ENCODE measurements at places on chromosomes 2 and 18. TPM values are rescaled to one million over a fixed set of nuclear protein-coding genes. Genes with fewer than 3 reads are reported as not detected.
A peak's percentile ranks its signal among the peaks of the same experiment; 100 is the strongest.

DNA sequence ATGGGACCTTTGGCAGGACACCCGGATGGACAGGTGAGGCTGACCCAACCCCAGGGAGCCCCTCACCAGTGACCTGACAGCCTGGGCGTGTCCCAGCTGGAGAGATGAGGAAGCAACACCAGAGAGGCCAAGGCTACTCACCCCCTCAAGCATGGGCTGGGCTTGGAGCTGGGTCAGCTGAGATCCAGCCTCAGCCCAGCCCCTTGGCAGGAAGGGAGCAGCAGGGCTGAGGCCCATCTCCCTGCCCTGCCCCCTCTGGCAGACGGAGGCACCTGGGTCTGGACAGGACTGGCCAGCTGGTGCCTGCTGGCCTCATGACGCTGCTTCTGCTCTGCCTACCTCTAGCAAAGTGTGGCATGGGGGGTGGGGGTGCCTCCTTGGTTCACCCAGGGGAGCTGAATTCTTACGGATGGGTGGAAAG lies 37.8 kb downstream of the HS6ST1 start:
- peak; percentile 82 for DNase-seq

GRCh38 chr2:11758187-11758586 lies 11.8 kb downstream of the LPIN1 start:
- DNase-seq: no peak

The GAL3ST2 gene
- 0.29 TPM for total RNA-seq

The CENPO gene
- total RNA-seq: 3.1 TPM

- DNase-seq: no peak
Observed at GRCh38 chr2:188320861-188321260, 29.2 kb downstream of the GULP1 start.

The CDH2 gene
- 338 TPM for total RNA-seq

The SH3BP4 gene
- 19.9 TPM for total RNA-seq

The CCBE1 gene
- 2.7 TPM for total RNA-seq

DNA sequence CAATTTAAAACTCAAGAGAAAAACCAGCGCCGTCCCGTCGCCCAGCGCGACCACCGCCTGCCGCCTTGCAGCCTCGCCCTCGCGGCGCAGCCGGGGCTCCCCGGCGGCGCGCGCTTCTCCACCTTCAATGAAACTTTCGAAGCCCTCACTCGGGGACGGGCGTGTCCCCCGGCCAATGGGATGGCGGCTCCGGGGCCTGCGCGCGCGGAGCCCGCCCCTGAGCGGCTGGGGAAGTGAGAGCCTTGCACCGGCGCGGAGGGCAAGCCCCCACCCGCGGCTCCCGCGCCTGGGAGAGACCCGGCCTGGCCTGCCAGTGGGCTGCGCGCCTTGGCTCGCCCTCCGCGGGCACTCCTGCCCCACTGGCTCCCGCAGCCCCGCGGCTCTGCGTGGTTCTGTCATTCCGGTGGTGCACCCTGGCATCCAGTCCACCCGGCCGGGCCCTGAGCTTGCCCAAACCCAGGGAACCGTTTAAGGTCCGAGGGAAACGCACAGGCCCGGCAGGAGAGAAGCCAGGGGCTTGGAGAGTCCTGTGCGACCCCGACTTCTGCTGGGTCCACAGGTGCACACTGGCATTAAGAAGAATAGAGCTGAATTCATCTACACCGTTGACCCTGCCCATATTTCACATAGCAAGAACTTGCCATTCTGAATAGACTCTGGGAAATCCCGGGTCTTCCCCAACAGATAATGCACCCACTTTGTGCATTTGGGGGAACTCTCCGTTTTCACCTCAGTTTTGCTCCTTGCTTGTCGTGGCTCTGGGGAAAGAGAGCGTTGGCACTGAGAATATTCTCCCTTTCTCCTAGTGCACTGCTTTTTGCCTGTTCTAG lies at the start of gene PIEZO2:
TSS of gene PIEZO2 (minus strand) at position 129 of the 830 bp plus-strand sequence. CDS start 981 bp downstream, outside the sequence.
- peak; percentile 87 for DNase-seq

The PTGR3 gene
- total RNA-seq: 42.9 TPM

DNA sequence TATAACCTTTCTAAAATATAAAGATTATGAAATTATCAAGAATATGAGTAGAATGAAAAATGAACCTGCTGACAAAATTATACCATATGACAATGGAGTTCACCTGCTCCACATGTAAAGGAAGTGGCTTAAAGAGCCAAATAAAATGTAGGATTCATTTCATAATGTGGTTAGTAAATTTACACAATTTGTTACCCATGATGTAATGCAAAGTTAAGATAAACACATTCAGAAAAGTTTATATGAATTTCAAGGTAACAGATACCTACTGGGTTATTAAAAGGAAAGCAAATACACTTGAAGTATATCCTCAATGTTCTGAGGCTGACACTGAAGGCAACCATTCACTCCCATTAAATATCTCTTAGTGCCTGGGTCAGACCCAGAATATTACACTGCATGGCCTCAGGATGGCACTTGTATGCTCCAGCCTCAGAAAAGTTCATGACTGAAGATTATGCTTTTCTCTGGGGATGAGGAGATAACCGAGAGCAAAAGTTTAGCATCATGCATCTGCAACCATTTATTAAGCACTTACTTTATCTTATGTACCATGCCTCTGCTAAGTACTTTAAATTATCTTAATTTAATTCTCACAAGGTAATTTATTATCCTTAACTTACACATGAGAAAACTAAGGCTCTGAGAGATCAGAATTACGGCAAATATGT lies 6.2 kb downstream of the STRN start:
- no peak for DNase-seq

GRCh38 chr2:68766376-68766845 lies 31.8 kb downstream of the ARHGAP25 start:
- peak; percentile 31 for DNase-seq

The CCDC68 gene
- total RNA-seq: 6.9 TPM

Data from right cardiac atrium (tissue), 5 donors.